ENCODE measurements at places on chromosomes 3 and 15.

DNA sequence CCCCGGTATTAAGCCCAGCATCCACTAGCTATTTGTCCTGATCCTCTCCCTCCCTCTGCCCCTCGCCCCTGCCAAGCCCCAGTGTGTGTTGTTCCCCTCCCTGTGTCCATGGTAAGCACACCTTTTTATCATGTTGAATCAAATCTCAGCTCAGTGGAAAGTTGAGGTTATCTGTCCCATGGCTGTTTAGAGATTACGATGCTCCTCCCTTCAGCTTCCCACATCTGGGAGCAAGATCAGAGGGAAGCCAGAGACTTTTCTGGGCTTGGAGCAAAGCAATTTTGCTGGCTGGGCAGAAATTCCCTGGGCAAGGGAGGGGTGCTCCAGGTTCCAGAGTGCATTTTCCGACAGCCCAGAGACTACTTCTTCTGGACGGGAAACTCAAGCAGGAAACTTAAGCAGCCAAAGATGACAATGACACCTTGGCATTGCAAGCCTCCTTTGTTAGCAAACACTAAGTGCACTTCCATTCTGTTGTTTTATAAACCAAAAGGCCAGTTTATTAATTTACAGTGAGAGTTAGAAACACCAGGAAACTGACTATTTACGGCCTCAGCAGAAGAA is 104.5 kb downstream of the MESD start:
- no peak for DNase-seq

- DNase-seq, result no peak
Measured at GRCh38 chr15:35393398-35393797, 152.6 kb downstream of the DPH6 start.

GRCh38 chr15:52421029-52421428 is 107.7 kb downstream of the MYO5A start:
- no peak for DNase-seq

DNA sequence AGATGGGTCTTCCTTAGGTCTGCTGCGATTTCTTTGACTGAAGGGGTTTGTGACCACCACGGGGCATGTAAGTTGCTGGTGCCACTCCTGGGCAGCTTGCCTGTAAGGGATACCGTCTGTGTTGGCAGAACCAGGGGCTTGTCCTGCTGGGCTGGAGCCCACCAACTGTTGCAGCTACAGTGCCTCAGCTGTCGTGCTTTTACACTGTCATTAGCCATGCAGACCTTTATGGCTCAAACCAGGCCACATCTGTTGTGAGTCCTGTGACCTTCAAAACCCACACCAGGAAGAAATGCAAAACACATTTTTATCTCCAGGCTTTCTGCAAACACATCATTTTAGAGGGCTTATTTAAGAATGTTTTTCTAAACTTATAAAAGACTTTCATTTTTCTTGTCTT is 168.7 kb downstream of the PTPRG start:
- no peak for DNase-seq

DNA sequence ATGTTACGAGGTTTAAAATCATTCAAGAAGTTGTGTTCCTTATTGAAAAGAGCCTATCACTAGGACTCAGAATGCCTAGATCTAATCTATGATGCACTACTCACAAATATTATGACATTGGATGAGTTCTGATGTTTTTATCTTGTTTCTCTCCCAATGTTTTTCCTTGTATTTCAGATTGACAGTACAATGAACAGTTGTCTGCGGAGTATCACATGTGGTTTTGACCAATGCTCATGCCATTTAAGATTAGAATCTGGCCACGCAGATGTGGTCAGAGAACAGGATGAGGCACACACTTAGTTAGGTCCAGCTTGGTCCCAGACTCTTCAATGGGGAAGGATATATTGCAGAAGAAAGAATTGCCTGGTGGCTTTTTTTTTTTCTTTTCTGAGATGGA is 25.6 kb upstream of the CCDC50 start:
- DNase-seq, result no peak

DNA sequence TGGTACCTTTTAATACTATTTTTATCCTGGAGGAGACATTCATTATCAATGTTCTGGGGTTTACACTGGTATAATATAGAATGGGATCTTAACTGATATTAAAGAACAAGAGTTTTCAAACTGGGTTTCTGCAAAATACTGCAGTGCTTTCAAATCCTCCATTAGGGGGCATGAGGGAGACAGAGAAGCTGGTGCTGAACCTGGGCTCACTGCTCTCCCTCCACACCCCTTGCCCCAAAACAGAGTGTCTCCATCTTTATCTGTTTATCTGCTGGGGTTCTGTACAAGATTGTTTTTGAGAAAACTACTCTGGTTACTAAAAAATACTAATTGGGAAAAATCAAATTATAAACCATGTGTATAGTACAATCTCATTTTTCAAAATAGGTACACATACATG is 41.7 kb downstream of the CADPS start:
- DNase-seq, result no peak
